ENCODE measurements at places on chromosomes 3 and 15. TPM values are rescaled to one million over a fixed set of nuclear protein-coding genes. Genes with fewer than 3 reads are reported as not detected.

DNA sequence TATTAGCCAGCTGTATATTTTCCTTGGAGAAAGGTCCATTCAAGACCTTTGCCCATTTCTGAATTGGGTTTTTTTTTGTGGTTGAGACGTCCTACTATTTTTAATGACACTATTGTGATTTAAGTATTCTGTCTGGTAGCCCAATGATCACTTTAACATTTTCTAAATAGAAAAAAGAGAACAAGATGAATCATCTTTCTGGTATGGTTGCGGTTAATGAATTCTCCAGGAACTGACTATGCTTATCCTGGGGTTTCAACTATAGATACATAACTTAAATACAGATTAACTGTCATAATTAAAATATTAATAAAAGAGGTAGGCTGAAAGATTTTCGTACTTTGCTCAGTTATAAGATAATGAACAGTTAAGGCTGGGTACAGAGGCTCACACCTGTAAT lies 51.9 kb downstream of the PBRM1 start:
- no peak for DNase-seq

DNA sequence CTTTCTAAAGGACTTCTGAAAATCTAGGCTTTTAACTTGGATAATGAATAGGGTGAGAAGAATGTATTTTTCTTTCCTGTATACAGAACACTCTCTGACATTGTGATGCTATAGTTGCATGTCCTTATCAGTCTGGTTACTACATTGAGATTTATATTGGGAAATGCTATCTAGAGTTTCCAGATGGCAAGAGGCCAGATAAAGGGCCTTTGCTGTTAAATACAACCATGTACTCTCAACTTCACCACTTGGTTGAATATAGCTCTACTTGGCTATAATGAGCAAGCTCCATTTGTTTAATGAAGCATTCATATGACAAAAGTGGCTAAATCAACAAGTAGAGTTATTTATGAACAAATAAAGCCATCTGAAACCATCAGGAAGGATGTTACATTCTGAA lies 91.0 kb downstream of the IGSF11 start:
- no peak for DNase-seq

IL20RB gene
- total RNA-seq, result 1.1 TPM

NMD3 gene
- 97.7 TPM for total RNA-seq

- DNase-seq, result no peak
Measured at GRCh38 chr3:133547432-133548041, 25.9 kb upstream of the CDV3 start.

GRCh38 chr3:14592836-14593235 lies 52.7 kb upstream of the GRIP2 start:
- DNase-seq, result no peak

GRCh38 chr3:79367066-79367465 lies 400.7 kb downstream of the ROBO1 start:
- no peak for DNase-seq
